ENCODE measurements at places on chromosomes 12 and 14.

GRCh38 chr14:80554139-80554538 is 342.8 kb upstream of the DIO2 start:
- DNase-seq: no peak

GRCh38 chr12:52926596-52927234 is 21.8 kb upstream of the KRT8 start:
- no peak for DNase-seq

- no peak for DNase-seq
These were observed 309.8 kb downstream of the TMEM121 start for GRCh38 chr14:105836160-105836559.

DNA sequence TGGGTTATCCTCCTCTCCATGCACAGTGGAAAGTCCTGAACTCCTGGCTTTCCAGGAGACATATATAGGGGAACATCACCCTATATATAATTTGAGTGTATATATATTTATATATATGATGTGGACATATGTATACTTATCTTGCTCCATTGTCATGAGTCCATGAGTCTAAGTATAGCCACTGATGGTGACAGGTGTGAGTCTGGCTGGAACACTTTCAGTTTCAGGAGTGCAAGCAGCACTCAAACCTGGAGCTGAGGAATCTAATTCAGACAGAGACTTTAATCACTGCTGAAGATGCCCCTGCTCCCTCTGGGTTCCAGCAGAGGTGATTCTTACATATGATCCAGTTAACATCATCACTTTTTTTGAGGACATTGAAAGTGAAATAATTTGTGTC is 4.4 kb downstream of the SSTR1 start:
- DNase-seq: no peak

DNA sequence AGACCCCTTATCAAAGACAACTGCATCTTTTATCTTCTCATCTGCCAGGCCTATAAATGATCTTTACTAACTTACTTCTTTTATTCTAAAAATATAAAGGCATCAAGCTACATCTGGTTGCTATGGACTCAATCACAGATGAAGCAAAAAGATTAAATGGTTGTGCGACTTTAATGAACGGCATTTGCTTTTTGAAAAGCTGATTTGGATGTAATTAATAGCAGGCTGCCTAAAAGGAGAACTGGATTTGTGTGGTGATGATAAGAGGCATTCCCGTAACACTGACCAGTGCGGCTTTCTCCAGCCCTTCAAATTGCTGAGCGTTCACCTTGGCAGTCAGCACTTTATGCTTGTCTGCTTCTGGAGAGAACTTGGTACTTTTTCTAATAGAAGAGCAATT is 103.8 kb downstream of the ARMH4 start:
- DNase-seq: no peak

Data from GM12864 (cell line).